ENCODE measurements at places on chromosomes 1 and 21.

GRCh38 chr1:31626223-31627207 lies 9.0 kb downstream of the HCRTR1 start:
- H3K27me3 ChIP-seq: no peaks in the 10 kb centered on the region
- H3K27ac ChIP-seq: peak overlapping the region; percentile 92
- H3K4me1 ChIP-seq: peaks cover 65% of the 10 kb centered on the region
- DNase-seq: no peak

DNA sequence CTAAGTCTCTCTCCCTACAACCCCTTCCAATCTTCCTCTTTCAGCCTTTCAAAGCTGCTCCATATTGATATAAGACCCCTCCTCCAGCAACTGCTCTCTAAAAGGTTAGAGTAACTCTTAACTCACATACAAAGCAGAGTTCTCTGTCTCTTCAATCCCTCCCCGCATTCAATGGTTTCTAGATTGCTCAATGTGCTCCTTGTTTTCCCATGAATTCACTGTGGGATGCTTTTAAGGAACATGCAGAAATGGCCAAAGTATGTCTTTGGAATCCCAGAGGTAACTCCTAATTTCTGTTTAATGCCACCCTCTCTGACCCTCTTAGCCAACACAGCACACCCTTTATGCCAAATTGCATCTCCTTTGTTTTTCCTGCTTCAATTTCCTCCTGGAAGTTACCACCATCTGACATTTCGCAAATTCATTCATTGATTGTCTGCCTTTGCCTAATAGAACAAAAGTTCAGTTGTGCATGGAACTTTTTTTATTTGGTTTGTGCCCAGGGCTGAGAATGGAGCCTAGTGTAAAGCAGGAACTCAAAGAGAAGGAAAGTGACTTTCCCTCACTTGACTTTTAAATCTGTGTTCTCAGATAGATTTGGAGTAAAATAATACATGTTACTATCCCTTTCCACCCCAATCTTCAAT lies 172.7 kb upstream of the C8B start:
- H3K36me3 ChIP-seq: no peaks in the 10 kb centered on the region
- no peak for DNase-seq
- H3K27ac ChIP-seq: no peak overlapping the region
- no peak overlapping the region for H3K4me3 ChIP-seq

GRCh38 chr1:157302724-157303123 lies 164.5 kb upstream of the ETV3 start:
- no peak for DNase-seq
- no peaks in the 10 kb centered on the region for H3K36me3 ChIP-seq
- H3K27me3 ChIP-seq: no peaks in the 10 kb centered on the region
- no peak overlapping the region for H3K27ac ChIP-seq

GRCh38 chr1:27343639-27344025 lies 1.8 kb downstream of the SYTL1 start:
- H3K27me3 ChIP-seq: no peaks in the 10 kb centered on the region
- H3K36me3 ChIP-seq: no peaks in the 10 kb centered on the region
- no peak overlapping the region for H3K4me3 ChIP-seq
- DNase-seq: no peak

DNA sequence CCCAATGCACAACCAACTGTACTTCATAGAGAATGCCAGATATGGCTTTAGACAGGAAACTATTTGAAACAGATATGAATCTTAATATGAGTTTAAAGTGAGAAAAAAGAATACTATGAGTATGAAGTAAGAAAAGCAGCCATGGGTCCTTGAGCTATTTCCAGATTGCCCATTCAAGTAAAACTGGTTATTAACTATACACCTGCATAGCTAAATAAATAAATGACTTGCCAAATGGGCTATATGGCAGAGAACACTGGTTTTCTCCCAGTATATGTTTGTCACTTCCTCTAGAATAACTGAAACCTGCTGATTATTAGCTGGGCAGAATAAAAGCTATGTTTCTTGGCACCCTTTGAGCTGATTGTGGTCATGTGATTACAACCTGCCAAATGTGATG lies 17.0 kb upstream of the CD1C start:
- no peak for DNase-seq
- no peak overlapping the region for H3K4me3 ChIP-seq
- H3K27ac ChIP-seq: no peak overlapping the region

- no peaks in the 10 kb centered on the region for H3K27me3 ChIP-seq
- H3K4me3 ChIP-seq: no peak overlapping the region
- H3K27ac ChIP-seq: no peak overlapping the region
- H3K36me3 ChIP-seq: no peaks in the 10 kb centered on the region
- DNase-seq: no peak
These were observed 1296.5 kb downstream of the MRPL39 start for GRCh38 chr21:24310788-24311187.

- H3K4me3 ChIP-seq: no peak overlapping the region
- no peak for DNase-seq
- H3K27ac ChIP-seq: no peak overlapping the region
- no peaks in the 10 kb centered on the region for H3K27me3 ChIP-seq
- H3K36me3 ChIP-seq: no peaks in the 10 kb centered on the region
These were observed 487.5 kb upstream of the CHRM3 start for GRCh38 chr1:238898856-238899255.

DNA sequence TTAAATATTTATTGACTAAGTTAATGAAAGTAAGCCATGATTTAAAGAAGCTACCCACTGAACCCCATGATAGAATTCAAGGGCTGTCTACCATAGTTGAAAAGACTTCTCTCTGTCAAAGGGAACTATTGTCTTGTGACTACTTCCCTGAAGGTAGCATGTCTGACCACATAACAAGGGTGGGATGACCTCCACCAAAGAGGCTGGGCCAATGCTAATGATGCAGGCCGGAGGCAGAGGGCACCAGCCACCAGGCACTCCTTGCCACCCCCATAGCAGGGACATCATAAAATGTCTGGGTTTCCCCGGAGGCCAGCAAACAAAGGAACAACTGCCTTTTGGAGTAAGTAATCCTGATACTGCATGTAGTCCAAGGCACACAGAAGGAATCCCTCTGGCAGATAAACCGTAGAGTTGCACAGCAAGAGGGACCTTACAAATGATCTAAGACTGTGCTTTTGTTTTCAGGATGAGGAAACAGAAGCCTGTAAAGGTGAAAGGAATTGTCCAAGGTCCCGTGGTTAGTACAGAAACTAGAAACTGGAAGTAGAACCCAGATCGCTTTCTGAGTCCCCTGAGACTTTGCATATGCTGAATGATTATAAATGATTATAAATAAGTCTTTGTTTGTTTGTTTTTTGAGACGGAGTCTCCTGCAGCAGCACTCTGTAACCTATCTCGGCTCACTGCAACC lies 33.5 kb upstream of the ITPKB start:
- no peaks in the 10 kb centered on the region for H3K36me3 ChIP-seq
- H3K4me3 ChIP-seq: no peak overlapping the region
- no peaks in the 10 kb centered on the region for H3K4me1 ChIP-seq
- no peaks in the 10 kb centered on the region for H3K27me3 ChIP-seq

- H3K4me1 ChIP-seq: no peaks in the 10 kb centered on the region
- H3K27ac ChIP-seq: no peak overlapping the region
- no peak overlapping the region for H3K4me3 ChIP-seq
These were observed 241.2 kb upstream of the MAP1LC3C start for GRCh38 chr1:242240077-242240476.

DNA sequence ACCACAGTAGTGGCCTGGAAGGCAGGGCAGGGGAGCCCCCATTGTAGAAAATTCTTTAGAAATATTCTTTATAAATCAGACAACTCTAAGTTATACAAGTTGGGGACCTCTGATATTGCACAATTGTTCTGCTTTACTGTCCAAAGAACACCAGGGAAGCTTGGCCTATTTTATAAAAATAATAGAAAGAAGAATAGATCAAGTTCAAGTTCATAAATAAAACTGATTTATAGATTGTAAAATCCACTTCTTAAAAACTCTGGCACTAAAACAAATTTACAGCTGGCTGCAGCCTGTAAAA lies 55.0 kb upstream of the GALNT2 start:
- no peaks in the 10 kb centered on the region for H3K27me3 ChIP-seq
- no peaks in the 10 kb centered on the region for H3K4me1 ChIP-seq
- DNase-seq: no peak
- H3K4me3 ChIP-seq: no peak overlapping the region
- H3K27ac ChIP-seq: no peak overlapping the region
- H3K36me3 ChIP-seq: no peaks in the 10 kb centered on the region
